IPS-NIHi11 (cell line): ENCODE measurements at places on chromosomes 16 and 17.

GRCh38 chr17:76545918-76546555 lies 6.2 kb downstream of the PRCD start:
- no peak for DNase-seq

DNA sequence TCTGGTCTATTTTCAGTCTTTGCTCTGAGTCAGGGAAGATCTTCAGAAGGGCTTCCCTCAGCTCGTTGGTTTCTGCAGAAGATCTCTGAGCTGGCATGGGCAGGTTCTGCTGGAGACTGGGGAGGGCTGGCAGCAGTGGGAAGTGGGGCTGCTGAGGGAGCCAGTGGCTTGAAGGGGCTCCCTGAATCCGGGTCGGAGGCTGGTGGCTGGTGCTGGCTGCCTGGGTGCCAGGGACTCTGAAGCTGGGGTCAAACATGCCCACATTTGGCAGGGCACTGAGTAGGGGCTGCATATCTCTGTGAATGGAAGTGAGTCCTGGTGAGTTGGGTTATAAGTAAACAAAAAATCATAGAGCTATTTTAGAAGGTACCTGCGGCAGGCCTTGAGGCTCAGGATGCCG lies 67.0 kb downstream of the N4BP1 start:
- no peak for DNase-seq

DNA sequence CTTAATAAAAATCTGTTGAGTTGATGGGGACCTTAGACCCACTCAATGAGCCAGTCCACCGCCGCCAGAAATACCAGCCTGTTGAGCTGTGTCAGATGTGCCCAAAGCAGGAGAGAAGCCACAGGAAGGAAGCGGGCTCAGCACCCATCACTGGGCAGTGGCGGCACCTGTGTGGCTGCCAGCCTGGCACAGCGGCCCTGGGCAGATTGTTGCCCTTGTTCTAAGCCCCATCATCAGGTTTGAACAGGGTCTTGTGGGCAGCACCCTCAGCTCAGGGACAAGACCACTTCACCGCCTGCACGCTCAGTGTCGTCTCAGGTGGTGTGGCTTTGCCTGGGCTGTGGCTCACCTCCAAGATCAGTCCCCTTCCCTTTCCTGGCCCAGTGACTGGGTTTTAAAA lies 9.3 kb downstream of the ENDOV start:
- DNase-seq, result no peak

DNA sequence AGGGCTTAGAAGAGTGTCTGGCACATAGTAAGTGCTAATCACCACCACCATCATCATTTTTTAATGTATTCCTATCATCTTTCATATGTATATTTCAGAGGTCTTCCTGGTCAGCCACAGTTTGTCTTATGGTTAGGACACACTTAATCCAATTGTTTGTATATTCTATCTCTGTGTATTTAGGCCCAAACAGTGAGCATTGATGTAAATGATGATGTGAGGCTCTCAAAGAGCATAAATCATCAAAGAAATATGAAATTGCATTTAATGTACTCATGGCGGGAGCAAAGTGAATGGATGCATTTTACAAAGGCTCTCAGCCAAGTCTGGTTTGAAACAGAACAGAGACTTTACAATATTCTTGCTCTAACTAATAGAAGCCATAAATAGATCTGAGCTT lies 24.1 kb upstream of the MPHOSPH6 start:
- no peak for DNase-seq

GRCh38 chr16:85554114-85554888 lies 58.8 kb upstream of the GSE1 start:
- no peak for DNase-seq

- DNase-seq, result no peak
Measured at GRCh38 chr16:20310421-20311395, 16.6 kb downstream of the GP2 start.

DNA sequence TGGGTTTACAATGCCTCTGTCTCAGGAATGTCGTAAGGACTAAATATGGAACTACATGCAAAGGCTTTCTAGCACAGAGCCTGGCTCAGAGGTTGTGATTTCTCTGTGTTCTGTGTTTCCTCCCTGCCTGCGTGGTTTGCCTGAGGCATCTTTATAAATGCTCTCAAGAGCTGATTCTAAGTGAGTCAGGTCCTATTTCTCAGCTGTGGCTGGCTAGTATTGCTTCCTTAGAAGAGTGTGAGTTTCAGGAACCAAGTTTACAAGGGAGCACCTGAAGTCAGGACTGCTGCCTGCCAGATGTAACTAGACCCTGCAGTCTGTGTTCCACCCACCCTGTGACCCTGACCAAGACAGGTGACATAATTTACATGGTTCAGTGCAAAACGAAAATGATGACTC lies 8.0 kb upstream of the CCL1 start:
- DNase-seq, result no peak

GRCh38 chr17:21010705-21011596 lies 31.9 kb downstream of the USP22 start:
- no peak for DNase-seq

DNA sequence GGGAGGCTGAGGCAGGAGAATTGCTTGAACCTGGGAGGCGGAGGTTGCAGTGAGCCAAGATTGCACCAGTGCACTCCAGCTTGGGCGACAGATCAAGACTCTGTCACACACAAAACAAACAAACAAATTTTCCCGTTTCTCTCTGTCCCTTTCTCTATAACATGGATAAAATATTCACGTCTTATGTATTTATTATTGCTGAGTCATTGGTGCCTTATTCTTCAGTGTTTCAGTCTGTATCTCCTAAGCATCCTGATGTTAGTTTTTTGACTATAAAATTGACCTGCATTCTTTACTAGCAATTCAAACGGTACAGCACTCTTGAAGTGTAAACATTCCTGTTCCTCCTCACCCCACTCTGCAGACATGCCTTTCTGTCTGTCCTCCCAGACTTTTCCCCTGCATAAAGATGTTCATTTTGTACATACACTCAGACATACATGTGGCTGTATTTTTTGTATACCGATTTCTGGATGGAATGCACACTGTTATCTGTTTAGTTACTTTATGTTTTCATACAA lies 16.4 kb downstream of the DHODH start:
- no peak for DNase-seq

- no peak for DNase-seq
Measured at GRCh38 chr17:49316258-49316570, 45.8 kb downstream of the ZNF652 start.

GRCh38 chr17:51191895-51192294 lies 25.7 kb downstream of the NME2 start:
- DNase-seq, result no peak

- DNase-seq, result peak; percentile 52
Measured at GRCh38 chr17:2215616-2216364, 87.8 kb downstream of the SMG6 start.

GRCh38 chr17:57051886-57052361 lies 33.1 kb upstream of the AKAP1 start:
- DNase-seq, result no peak

GRCh38 chr17:79562931-79563210 lies 48.0 kb downstream of the RBFOX3 start:
- DNase-seq, result no peak

- DNase-seq, result no peak
Measured at GRCh38 chr17:50394711-50395110, 2.6 kb downstream of the LRRC59 start.

DNA sequence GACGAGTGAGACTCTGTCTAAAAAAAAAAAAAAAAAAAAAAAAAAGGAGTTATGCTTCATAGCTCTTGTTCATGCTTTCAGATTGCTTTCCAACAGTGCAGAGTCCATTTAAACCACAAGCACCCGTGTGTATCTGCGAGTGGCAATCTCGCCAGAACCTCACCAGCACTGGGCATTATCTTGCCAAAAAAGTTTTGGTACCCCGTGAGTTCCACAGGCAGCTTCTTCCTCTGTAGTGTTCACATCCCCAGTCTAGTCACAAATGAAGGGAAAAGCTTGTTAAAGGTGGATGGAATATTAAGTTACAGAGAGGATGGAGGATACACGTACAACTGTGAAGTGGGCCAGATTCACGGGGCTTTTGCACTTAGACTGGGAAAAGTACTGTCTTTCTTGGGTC lies 33.5 kb downstream of the WSB1 start:
- no peak for DNase-seq

DNA sequence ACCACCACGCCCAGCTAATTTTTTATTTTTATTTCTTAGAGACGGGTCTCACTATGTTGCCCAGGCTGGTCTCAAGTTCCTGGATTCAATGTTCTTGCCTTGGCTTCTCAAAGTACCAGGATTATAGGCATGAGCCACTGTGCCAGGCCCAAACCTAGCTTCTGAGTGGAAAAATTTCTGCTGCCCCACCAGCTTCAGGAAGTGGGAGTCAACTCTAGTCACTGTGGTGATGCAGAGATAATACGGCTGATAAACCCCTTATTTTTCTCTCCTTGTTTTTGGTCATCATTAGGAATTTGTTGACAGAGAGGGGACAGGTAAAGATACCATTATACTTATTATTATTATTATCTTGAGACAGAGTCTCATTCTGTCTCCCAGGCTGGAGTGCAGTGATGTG lies 27.8 kb upstream of the PHOSPHO1 start:
- no peak for DNase-seq

- DNase-seq, result no peak
Measured at GRCh38 chr16:75244225-75244809, 7.1 kb downstream of the BCAR1 start.

GRCh38 chr16:81496321-81496720 lies 51.7 kb downstream of the CMIP start:
- no peak for DNase-seq

DNA sequence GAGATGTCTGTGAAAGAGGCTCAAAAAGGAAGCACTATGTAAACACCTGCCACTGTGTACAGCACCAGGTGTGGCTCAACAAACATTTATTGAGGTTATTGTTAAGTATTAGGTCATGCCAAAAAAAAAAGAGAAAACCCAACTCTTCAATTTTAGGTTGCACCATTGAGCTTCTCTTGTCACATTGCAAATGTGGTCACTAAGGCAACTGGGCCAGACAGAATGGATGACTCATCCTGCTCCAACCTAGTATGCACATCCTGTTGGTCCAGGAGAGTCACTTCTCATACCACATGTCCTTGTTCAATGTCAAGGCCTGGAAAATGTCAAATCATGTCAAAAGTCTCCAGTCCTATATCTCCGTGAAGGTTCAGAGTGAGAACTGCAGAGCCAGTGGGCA lies 25.0 kb downstream of the HOXB1 start:
- DNase-seq, result no peak

DNA sequence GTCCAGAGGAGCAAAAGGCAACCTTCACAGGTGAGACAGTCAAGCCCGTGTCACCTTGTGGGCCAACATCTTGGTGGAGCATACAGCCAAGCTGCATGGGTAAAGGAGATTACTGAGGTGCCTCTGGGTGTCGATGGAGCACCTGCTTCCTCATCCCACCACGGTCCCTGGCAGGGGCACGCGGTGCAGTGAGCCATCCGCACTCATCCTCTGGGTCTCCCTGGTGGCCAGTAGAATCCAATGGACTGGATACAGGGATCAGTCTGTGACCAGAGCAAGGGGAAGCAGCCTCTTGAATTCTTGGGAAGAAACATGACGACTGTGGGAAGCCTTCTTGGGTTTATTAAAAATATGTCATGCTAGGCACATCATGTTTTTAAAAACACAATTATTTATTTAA lies 4.8 kb upstream of the WSCD1 start:
- DNase-seq, result no peak

DNA sequence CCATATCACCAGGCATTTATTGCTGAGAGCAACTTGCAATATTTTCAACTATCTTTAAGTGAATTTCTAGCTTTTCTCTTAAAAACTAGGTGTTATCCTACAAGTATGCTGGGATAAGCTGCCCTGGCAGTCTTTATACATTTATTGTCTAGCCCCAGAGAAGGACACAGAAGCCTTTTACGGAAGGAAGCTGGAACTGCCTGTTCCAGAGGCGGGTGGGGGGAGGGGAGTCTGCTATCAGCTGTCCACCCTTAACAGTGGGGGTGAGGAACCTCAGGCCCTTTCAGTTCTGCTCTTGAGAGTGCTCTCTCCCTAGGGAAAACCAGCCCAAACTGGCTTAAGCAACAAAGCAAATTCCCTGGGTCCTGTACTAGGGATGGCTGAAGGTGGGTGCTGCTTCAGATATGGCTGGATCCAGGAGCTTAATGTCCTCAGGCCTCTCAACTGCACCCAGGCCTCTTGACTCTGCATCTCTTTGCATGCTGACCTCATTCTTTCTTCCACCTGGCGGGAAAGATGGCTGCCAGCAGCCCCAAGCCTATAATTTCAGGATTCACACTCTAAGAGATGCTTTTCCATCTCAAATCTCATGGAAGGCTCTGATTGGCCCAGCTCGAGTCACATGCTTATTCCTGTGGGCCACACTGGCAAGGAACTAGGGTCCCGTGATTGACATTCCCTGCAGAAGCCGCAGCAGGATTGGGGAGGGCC lies 16.6 kb downstream of the NAGPA start:
- DNase-seq, result no peak

GRCh38 chr16:25228372-25228771 lies 11.6 kb downstream of the AQP8 start:
- DNase-seq, result no peak

- DNase-seq, result no peak
Measured at GRCh38 chr16:87207965-87208364, 109.2 kb downstream of the C16orf95 start.

- no peak for DNase-seq
Measured at GRCh38 chr17:10683853-10684252, 13.5 kb downstream of the SCO1 start.

GRCh38 chr16:82034981-82035612 lies at the start of gene HSD17B2:
Gene HSD17B2, plus strand, starts transcription at chr16:82035253. Its CDS starts 172 bp downstream, at chr16:82035425.
- DNase-seq, result no peak

DNA sequence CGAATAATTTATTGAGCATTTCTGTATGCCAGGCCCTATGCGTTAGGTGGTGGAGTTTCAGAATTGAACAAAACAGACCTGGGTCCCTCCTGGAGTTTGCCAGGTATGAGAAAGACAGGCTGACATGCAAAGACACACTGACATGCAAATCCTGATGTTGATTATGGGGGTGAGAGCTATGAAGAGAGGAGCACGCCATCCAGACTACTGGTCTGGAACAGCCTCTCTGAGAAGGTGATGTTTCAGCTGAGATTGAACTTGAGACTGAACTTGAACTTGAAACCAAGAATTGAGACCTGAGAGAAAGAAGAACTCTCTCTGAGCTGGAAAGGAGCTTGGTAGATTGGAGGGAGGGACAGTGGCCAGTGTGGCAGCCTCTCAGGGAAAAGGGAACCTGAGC lies 14.2 kb upstream of the CACNG4 start:
- DNase-seq, result no peak

- DNase-seq, result no peak
Measured at GRCh38 chr17:29905086-29905878, 24.7 kb downstream of the SSH2 start.

DNA sequence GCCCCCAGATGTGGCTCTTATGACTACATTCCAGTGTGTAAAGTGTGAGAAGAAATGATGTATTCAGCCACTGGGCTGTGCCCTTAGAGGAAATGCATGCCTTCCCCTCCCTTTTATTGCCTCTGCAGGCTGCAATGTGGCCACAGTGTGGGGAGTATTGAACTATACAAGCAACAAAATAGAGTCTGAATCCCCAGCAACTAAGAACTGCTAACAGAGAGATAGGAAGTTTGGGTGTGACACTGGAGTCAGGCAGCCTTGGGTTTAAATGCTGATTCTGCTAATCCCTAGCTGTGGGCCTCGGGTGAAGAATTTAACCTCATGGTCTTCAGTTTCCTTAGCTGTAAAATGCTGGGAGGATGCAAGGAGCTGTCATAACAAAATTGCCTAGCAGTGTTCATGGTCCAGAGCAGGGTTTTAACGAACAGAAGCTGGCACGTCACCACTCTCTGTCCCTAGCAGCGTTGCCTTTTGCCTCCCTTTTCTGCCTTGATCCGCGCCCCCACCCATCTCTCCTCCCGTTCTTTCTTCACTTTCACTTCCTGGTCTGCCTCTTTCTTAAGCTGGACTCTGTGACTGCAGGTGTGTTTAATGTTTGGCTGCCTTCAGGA lies 50.3 kb downstream of the KPNA2 start:
- DNase-seq, result no peak
